DMS 273 treated with DMSO at 0.1 percent for 48 hours (cell line): ENCODE measurements at places on chromosomes 3 and 15.

DNA sequence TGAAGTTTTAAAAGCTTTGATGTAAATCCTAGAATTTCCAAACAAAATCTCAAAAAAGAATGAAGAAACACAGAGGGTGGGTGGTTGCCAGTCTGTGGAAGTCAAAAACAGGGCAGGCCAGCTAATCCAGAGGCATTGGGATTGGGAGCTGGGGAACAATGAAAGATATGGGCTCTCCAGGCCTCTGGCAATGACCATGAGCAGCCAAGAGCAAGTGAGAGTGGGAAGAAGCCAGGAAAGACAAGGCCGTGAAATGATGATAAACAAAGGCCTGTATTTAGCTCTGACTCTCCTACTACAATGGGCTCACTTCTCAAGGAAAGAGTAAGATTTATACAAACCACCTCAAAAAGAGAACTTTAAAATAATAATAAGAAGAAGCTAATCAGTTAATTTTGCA, 248.5 kb downstream of the ZMAT3 start:
- no peak for DNase-seq

- DNase-seq, result peak; percentile 7
These were observed 89.6 kb upstream of the ARPP21 start for GRCh38 chr3:35549690-35550089.

GRCh38 chr3:96796101-96796500, 18.3 kb upstream of the EPHA6 start:
- DNase-seq, result no peak

- DNase-seq, result no peak
These were observed 202.7 kb upstream of the KBTBD8 start for GRCh38 chr3:66795365-66795764.

DNA sequence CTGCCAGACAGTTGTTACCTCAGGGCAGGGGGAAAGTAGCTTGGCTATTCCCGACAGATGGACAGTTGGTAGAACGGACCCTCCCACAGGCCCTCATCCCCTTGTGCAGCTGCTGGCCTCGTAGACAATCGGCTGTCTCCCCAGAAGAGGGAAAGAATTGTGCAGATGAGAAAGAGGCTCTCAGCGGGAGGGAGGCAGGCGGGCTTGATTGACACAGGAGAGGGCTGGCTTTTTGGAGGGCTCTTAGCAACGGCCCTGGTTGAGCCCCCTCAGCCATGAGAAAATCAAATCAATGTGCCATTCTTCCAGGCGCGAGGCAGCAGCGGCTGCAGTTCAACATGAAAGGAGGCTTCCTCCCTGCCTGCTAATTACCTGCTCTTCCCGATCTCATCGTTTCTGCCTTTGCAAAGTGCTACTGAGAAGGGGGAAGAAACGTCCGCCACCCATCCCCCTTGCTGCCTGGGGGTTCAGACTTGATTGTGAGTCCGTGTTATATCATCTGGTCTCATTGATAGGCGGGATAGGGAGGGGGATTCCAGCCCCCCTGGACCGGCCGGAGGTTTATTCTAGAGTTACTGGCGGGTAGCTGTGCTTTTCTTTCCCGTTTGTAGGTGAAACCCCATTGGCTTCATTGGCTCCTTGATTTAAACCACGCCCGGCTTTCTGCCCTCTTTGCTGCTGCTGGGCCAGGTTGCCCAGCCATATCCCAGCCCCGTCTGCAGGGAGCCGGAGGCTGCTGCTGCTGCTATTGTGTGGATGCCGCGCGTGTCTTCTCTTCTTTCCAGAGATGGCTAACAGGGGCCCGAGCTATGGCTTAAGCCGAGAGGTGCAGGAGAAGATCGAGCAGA, at the start of gene TAGLN3:
Gene TAGLN3, plus strand, starts transcription at position 287 of the 848 bp plus-strand sequence. Its CDS starts 501 bp downstream, at position 788.
- DNase-seq, result no peak

DNA sequence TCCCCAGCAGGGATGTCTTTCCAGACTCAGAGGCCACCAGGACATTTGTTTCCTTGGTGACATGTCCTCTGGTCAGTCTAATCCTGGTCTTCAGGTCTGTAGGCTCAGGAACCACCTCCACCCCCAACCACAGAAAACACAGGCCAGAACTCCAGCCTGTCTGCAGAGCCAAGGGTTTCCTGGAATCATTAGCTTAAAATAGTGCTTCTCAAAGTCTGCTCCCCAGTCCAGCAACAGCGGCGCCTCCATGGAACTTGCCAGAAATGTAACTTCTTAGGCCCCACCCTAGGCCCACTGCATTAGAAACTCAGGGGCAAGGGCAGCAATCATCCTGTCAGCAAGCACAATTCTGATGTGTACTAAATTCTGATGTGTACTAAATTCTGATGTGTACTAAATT, 20.0 kb downstream of the SLC28A1 start:
- DNase-seq, result no peak

DNA sequence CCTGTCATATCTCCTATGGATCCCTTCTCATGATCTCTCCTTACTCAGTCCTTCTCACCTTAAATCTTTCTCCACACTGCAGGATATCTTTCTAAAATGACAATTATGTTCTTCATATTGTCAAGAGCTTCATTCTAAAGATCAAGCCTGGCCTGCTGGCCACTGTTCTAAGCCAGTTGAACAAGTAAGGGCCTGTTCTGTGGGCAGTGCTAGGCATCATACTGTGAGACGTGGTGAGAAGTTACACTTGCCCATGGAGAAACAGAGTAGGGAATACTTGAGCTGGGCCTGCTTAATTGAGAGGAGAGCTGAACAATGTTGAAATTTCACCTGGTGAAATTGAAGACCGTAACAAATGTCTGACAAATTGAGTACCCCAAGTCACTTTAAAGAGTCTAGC, 184.1 kb upstream of the RASGRP1 start:
- no peak for DNase-seq

GRCh38 chr3:101567528-101568317, 6.1 kb downstream of the TRMT10C start:
- DNase-seq, result no peak

DNA sequence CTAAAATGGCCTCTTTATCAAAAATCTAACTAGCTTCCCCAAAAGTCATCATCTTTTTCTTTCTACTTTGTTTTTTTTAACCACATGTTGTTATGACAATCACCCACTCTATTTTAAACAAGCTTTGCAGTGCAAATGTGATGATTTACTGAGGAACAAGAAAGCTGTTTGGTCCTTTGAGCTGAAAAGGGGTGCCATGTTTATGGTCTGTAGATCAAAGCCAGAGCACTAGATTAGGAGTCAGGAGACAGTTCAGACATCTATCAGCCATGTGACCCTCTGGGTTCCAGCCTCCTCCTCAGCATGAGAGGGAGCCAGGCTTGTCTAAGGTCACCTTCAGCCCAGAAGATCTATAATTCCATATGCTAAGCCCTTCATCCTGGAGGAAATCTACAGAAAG, 65.9 kb downstream of the RPL22L1 start:
- no peak for DNase-seq
